Hypothalamus (tissue), 51 donors: ENCODE measurements at places on chromosomes 12 and 14.
A peak's percentile ranks its signal among the peaks of the same experiment; 100 is the strongest.

DNA sequence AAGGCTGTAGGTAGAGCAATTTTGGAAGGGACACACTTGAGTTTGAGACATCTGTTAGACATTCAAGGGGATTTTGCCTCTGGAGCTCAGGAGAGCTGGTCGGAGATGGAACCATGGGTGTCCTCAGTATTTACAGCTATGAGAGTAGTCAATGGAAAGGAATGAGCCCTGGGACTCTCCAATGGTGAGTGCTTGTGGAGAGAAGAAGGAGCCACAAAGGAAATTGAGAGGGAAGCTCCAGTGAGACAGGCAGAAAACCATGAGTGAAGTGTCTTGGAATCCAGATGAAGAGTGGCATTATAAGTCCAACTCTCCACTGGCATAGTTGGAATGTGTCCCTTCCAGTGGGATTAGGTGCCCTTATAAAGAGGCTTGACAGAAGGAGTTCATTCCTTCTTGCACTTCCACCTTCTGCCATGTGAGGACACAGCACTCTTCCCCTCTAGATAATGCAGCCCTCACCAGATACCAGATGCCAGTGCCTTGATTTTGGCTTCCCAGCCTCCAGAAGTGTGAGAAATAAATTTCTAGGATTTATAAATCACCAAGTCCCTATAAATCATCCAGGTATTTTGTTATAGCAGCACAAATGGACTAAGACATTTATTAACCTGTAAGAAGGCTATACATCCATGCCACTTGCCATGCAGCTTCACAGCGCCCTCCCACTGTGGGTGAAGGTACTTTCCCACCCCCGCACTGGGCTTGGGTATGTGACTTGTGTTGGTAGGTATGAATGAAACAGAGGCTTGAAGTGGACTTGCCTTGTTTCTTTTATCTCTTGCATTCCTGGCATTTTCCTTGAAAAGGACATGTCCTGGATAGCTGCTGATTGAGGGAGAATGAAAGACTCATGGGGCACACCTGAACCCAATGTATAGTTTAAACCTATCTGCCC lies 27.3 kb downstream of the LLPH start:
- DNase-seq: no peak

DNA sequence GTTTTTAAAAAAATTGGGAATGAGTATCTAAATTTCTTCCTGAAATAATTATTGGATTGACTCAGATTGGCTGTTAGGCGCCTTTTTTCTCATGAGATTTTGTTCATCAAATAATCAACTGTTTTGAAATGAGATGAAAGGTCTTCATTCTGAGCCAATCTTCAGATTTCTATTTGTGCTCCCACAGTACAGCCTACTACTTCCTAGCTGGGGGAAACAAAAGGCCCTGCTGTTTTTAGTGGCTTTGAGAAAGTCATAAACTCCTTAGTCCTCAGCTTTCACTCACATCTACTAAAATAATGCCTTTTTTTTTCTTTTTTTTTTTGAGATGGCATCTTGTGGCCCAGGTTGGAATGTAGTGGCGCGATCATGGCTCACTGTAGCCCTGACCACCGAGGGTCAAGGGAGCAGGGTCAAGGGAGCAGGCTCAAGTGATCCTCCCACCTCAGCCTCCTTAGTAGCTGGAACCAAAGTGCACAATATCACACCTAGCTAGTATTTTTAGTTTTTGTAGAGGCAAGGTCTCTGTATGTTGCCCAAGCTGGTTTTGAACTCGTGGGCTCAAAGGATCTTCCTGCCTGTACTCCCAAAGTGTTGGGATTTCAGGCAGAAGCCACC lies 15.2 kb downstream of the NACA start:
- DNase-seq: no peak

DNA sequence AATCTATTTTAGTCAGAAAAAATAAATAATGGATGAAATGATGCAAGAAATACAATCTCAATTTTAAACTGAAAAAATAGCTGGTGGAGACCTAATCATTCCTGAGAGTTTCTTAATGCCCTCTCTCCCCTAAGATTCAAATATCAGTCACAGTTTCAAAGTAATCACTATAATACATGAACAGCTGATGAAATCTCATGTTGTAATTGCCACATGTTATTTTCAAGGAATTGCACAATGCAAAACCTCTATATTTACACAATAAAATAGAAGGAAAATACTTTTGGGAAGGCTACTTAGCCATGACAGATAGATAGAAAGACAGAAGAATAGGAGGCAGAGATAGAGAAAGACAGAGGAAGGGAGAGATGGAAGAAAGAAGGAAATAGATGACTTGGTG lies 18.2 kb downstream of the IFNG-AS1 start:
- no peak for DNase-seq

DNA sequence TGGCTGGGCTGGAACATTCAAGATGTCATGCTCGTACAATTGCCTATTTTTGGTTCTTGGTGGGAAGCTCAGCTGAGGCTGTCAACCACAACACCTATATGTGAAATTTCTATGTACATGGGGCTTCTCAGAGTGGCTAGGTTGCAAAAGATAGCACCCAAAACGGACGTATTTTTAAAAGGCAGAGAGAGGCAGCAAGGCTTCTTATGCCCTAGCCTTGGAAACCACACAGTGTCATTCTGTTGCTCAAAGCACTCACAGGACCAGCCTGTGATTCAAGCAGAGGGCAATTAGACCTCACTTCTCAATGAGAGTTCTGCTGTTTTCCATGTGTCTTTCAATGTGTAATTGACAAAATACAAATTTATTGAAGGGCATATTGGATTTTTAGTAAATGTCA lies 134.0 kb downstream of the GXYLT1 start:
- DNase-seq: no peak

DNA sequence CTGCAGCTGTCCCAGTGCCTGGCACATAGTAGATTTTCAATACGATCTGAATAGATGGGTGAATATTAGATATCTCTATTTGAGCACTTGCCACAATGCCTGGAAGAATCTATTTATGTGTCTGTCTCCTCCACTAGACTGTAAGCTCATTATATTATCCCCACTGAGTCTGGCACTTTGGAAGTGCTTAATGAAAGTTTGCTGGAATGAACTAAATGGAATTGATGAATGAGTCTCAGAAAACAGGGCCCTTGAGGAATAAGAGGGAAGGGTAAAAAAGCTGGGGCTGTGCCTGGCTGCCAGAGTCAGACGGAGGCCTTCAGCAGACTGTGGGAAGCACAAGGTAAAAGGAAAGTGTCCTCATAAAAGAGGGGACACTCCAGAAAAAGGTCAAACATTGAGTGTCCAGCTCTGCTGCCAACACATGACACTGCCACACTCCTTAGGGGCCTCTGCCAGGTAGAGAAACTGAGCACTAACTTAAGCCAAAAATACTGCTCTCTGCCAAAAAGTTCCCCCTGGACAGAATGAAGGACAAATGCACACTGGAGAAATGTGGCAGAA lies 39.3 kb downstream of the GLT8D2 start:
- DNase-seq: no peak

- no peak for DNase-seq
Observed at GRCh38 chr12:40110586-40110985, 4.7 kb upstream of the SLC2A13 start.

- no peak for DNase-seq
Observed at GRCh38 chr14:73865534-73866113, 14.0 kb downstream of the PTGR2 start.

GRCh38 chr12:71393625-71394024 lies 46.0 kb upstream of the LGR5 start:
- no peak for DNase-seq

DNA sequence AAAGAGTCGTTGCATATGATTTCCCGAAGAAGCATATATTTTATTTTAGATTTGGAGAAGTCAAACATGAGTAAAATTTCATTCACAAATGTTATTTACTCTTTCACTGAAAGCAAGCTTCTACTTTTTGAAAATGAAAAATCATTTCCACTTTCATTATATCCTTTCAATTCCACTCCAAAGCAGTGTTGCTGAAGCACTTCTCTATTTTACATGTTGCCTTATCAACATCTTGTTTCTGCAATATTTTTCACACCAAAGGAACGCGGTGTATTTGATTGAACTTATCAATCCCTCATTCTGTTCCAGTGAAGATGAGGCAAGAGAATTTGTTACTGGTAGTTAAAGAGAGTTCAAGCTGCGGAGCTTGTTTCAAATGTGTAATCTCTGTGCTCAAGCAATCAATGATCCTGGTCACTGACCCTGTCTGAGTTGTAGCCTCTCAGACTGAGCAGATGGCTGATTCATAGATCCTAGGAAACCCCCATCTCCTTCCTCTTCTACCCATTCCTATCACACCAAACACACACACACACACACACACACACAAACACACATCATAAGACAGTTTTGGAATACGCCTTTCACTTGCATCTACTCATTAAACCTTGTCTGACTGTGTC lies 236.2 kb upstream of the FLRT2 start:
- no peak for DNase-seq

DNA sequence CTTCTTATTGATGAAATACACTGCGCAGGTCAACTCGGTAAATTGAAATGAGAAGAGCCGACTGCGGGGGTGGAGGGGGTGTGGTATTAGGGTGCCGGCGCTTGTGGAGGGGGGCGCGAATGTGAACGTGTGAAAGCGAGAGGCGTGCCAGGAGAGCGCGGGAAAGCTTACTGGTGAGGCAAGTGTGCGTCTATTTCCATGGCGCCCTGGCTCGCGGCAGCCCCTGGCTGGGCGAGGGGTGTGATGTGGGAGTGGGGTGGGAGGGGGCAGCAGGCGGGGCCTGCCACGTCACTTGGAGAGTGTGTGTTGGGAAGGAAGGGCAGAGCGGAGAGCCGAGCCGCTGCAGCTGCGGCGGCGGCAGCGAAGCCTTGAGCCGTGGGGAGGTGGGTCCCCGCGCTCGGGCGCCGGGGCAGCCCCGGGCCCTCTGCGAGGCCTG lies 88.8 kb downstream of the GALNT8 start:
- no peak for DNase-seq

DNA sequence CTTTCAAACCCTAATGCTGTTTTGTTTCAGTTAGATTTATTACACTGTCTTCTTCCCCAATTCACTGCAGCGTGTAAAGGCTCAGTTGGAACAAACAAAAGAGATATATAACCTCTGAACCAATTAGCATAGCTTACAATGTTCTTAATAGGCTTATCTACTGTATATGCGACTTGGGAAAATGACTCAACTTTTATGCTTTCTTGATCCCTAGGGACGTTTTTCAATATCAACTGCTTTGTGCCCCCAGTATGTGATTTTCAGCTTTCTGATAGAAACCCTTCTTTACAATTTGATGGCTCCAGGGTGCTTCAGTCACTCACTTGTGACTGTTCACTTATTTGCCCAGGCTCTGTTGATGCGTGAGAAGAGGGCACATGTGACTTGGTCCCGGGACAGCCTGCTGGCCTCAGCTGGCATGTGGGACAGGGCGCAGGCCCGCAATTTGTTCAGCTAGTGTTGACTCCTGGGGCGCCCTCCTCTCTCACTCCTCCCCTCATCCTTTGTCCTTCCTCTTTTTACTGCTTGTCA lies 107.1 kb downstream of the TMTC2 start:
- no peak for DNase-seq

DNA sequence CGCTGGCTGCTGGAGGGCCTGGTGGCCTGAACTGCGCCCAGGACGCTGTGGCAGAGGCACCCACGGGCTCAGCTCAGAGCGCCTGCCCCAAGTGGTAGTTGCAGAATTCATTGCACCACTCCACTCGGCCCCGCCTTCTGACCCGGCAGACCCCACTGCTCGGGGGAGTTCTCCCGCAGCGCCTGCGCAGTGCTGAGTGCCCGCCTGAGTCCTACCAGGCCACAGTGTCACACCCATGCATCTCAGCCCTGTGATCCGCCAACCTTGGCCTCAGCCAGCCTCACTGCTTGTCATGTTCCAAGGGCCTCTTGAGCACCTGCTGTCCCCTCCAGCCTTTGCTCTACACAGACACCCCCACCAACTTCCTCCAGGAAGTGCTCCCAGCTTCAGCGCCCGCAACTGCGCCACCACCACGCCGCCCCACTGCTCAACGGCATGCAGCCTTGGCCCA lies 12.2 kb downstream of the DEGS2 start:
- no peak for DNase-seq

DNA sequence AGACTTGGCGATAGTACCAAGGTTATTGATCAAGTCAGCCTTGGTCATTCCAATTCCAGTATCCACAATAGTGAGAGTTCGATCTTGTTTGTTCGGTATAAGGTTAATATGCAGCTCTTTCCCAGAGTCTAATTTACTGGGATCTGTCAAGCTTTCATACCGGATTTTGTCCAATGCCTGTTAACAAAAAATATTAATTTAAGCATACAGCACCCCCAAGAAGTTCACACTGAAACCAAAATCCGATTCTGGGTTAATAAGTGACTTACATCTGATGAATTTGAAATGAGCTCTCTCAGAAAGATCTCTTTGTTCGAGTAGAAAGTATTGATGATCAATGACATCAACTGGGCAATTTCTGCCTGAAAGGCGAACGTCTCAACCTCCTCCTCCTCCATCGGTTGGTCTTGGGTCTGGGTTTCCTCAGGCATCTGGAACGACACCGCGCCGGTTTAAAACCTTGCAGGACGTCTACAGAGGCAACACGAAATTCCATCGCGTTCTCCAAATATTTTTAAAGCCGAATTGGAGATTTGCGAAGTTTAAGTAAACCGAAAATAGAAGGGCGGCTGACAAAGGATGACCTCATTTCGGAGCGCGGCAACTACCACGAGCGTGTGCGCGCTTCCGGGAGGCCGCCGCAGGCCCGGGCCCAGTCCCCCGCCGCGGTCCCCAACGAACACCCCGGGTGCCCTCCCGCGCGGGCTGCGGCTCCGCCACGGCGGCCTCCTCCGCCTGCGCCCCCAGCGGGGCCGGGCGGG lies 716 bp downstream of the HSP90AA1 start:
- DNase-seq: peak; percentile 74

GRCh38 chr12:54377797-54378515 lies 6.6 kb downstream of the ZNF385A start:
- no peak for DNase-seq

- DNase-seq: no peak
Observed at GRCh38 chr14:28088125-28088524, 678.5 kb upstream of the FOXG1 start.

- DNase-seq: no peak
Observed at GRCh38 chr12:117158911-117159553, 31.2 kb downstream of the FBXO21 start.

- DNase-seq: no peak
Observed at GRCh38 chr12:127162307-127162706, 1104.7 kb upstream of the TMEM132C start.

- DNase-seq: no peak
Observed at GRCh38 chr12:51661836-51662235, 70.8 kb downstream of the SCN8A start.

DNA sequence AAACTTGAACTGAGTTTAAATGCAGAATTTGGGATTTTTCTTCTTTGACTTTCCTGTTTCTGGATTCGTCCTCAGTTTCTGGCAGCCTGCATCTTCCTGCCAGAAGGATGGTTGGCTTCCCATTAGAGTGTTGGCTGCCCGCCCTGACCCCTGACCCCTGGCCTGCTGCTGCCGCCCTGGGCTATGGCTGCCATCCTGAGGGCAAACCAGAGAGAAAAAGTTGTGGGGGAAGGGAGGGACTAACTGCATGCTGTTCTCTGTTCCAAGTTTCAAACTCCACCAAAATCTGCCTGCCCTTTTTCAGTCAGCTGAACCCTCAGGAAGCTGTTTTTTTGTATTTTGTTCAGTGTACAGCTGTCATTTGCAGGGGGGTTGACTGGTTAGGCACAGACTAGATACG lies 48.4 kb downstream of the FNTB start:
- DNase-seq: no peak
